ENCODE measurements at places on chromosomes 3 and 15. TPM values are rescaled to one million over a fixed set of nuclear protein-coding genes. Genes with fewer than 3 reads are reported as not detected.

Gene ADAMTSL3
- 1.6 TPM for polyA plus RNA-seq

Gene MYO1E
- 41.9 TPM for polyA plus RNA-seq

Gene NPTN
- polyA plus RNA-seq = 100 TPM

DNA sequence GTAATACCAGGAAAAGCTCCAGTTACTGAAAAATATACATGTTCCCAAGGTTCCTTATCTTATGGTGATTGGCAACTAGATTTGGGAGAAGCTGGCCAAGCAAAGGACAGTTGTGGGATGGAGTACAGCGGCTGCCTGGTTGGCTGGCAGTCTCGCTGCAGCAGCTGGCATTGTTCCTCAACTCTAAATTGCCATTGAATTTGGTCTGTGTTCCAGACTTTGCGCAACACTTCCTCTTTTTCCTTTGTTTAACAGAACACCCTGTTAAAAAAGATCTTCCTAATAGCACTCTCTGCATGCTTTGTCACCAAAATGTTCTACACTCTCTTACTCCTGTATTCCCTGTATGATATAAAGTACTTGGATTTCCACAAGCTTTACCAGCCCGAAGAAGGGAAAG is 420.6 kb upstream of the RBMS3 start:
- no peak for DNase-seq

Gene TRANK1
- polyA plus RNA-seq = 1.2 TPM

Gene ZMYND10
- 10.0 TPM for polyA plus RNA-seq

Gene HCLS1
- 11.7 TPM for polyA plus RNA-seq

Gene ISL2
- polyA plus RNA-seq = not detected

DNA sequence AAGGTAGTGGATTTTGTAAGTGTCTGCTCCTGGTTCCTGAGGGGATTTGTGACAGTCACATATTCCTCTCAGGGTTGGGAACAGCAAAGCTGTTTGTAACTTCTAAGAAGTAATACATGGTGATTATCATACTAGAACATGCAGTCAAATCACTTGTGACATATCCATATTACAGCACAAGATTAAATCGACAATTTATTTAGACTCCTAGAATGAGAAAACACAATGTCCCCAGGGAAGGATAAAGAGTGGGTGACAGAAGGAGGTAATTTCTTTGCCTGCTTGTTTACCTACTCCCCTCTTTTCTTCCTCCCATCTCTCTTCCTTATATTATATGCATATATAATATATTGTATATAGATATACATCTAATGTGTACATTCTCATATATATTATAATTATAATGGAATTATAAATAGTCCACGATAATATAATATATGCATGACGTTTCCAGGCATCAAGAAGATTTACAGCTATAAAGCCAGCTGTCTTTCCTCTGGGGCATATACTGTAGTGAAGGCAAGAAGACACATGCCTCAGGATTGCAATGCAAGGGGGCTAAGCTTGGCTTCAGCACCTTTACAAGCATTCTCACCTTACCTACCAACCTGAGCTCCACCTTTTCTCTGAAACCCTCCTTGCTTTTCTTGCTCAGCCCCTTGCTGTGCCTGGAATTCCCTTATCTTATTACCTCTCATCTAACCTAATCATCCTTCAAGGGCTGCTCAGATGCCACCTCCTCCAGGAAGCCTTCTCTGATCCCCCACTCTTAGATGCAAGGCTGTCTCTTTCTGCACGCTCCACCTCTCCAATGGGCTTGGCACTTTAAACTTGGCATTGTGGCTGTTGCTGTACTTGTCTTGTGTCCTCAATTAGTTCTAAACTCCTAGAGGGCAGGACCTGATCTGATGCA is 73.1 kb upstream of the PIAS1 start:
- no peak for DNase-seq

Gene TICRR
- not detected for polyA plus RNA-seq

DNA sequence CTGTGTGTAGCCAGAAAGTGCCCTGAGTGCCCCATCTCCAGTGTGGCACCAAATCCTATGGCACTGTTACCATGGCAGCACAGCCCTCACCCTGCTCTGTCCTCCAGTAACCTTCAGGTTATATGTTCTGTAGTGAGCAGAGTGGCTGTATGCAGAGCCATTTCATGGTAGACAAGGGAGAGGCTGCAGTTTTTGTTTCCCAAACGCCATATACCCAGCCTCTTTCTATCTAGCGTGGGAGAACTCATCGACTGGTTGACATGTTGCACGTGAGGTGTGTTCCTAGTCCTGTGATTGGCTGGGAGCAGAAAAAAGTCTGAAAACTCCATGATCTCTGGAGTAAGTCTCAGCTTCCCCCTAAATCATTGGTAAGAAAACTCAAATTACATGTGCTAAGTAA is 2.0 kb downstream of the SIDT1 start:
- DNase-seq = no peak
